ENCODE measurements at places on chromosomes 1 and 21.

- DNase-seq, result no peak
Measured at GRCh38 chr1:207172321-207172720, 68.3 kb downstream of the C4BPA start.

DNA sequence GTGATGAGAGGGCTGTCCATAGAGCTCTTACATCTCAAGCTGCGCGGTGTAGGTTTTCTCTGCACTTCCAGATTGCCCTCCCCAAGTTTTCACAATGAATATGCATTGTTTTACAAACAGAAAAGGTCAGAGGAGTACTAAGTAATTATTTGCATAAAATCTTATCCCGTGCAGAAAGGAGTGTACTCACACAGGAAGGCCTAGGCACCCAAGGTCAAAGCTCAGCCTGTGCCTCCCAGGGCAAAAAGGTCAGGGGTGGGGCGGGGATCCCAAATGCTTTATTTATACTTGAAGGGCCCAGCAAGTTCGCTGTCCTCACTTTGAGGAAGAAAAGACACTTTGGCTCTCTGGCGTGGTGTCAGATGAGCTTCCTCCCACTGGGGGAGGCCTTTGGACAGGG lies 10.3 kb upstream of the KCNE1 start:
- no peak for DNase-seq

- DNase-seq, result no peak
Measured at GRCh38 chr1:216961516-216961915, 238.3 kb upstream of the ESRRG start.

DNA sequence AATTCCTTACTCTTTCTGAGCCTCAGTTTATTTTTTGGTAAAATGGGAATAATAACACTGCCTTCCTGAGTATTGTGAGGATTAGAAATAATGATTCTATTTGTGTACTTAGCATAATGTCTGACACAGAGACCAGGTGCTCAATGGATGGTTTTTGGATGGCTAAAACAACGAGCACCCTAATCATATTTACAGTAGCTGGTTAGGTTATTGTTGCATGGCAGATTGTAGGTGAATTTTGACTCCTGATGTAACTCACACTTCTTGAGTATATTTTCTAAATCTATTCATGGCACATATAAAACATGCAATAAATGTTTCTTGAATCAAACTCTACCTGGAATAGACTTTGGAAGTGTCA lies 11.9 kb upstream of the DUSP10 start:
- no peak for DNase-seq

- peak; percentile 87 for DNase-seq
Measured at GRCh38 chr21:33924079-33924765, 8.6 kb upstream of the ATP5PO start.

GRCh38 chr1:111982428-111982827 lies 7.0 kb downstream of the KCND3 start:
- no peak for DNase-seq

GRCh38 chr1:224957696-224958095 lies 28.2 kb downstream of the DNAH14 start:
- DNase-seq, result no peak

DNA sequence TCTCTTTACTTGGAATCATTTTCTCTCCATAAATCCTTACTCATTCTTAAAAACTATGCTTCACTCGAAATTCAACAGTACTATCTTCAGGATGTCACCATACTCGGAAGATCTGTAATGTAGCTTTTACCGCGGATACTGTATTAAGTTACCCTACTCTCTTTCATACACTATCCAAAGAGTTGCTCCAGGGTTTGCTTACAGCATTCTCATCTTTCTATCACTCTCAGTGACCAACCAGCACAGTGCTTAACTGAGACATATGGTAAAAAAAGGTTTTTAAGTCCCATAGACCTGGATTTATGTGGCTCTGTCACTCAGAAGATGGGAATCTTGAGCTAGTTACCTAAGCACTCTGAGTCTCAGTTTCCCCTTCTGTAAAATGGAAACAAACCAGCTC lies 15.8 kb downstream of the GTF2B start:
- DNase-seq, result no peak

GRCh38 chr21:45336870-45337269 lies 49.2 kb upstream of the POFUT2 start:
- DNase-seq, result no peak

DNA sequence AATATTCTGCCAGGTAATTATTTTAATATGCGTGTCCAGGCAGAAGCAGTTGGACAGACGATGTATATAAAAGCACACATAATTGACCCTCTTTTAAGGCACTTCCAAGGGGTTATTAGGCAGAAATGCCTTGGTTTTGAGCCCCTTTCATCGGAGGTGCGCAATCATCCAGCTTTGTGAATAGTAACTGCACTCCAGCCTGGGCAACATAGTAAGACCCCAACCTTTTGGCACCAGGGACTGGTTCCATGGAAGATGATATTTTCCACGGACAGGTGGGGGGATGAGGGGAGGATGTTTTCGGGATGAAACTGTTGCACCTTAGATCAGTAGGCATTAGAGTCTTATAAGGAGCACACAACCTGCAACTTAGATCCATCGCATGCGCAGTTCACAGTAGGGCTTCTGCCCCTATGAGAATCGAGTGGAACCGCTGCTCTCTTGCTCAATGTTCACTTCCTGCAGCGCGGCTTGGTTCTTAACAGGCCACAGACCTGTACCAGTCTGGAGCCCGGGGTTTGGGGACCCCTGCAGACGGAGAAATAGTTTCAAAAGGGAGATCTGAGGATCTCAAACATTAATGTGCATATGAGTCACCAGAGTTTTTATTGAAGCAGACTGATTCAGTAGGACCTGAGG lies 1.8 kb upstream of the MCOLN2 start:
- DNase-seq, result peak; percentile 65

GRCh38 chr1:7334475-7335035 lies 436.5 kb upstream of the VAMP3 start:
- DNase-seq, result no peak

DNA sequence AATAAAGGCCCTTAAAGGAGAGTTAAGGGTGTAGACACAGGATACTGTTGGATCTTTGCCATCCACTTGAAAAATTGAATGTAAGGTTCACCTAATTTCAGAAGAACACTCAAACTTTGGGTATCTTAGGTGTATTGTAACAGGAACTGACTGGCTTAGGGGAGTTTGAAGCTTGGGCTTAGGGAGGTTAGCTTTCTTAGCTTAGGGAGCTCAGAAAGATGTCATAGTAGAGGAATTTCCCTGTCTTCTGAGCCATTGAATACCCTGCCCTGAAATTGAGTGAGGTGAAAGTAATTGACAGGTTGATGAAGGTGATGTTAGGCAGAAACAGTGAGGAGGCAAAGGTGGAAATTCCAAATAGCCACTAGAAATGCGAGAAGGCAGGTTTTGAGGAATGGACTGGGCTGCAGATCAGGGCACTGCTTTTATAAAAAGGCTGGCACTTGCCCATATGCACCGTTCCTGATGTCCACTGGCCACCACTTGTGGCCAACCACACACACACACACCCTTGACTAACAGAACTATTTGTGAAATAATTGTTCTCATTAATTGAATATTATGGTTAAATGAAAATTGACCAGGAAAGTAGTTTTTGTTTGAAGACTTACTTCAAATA lies 16.5 kb downstream of the BACH1 start:
- DNase-seq, result no peak

- DNase-seq, result no peak
Measured at GRCh38 chr1:244705261-244706234, 52.6 kb downstream of the DESI2 start.

DNA sequence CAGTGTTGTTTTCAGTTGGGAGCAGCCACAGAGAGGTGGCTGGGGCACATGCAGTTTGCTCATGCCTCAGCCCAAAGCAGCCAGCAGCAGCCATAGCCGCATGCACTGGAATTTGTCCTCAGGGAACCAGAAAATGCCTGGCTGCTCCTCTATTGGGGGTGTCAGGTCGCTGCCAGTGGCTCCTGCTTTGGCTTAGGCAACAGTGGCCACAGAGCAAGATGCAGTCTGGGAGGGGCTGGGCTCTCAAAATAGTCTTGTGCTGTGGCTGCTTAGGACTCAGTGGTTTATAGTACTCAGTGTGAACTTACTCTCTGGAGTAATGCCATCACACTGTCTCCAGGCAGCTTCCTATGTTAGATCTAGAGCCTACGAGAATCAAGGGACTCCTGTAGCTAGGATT lies 25.0 kb downstream of the CD55 start:
- no peak for DNase-seq

DNA sequence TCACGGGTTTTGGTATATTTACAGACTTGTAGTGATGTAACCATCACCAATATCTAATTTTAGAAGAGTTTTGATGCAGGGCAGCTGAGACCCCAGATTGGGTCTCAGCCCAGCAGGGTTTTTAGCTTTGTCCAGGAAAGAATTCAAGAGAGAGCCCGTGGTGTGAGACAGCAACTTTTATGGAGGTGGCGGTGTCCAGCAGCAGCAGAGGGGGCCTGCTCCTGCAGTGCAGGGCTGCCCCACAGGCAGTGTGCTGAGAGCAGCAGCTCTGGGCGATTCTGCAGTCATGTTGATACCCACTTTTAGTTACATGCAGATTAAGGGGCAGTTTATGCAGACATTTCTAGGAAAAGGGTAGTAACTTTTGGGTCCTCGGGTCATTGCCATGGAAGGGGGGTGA lies 1.8 kb upstream of the EPHX1 start:
- DNase-seq, result no peak

GRCh38 chr1:152029144-152029928 lies 7.5 kb downstream of the S100A11 start:
- peak; percentile 43 for DNase-seq

GRCh38 chr1:246329900-246330299 lies 177.2 kb downstream of the SMYD3 start:
- peak; percentile 59 for DNase-seq

- DNase-seq, result peak; percentile 31
Measured at GRCh38 chr1:60874718-60875117, 207.6 kb upstream of the NFIA start.

DNA sequence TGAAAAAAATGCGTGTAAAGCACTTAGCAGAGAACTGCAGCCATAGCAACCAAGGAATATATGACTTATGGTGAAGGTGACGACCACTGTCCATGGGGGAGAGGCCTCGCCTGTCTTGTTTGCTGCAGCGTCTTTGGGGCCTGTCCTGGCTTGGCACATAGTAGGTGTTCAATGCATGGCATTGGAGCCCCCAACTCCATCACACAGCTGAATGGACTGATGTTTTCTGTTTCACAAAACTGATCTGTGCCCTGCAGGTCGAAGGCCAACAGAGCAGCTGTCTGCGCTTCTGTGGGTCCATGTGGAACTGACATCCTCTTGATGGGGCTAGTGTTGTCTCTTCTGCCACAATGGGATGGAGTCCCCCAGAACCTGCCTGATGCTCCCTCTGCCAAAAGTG lies 296.0 kb downstream of the PTPRU start:
- no peak for DNase-seq

GRCh38 chr1:58576727-58577653 lies at the start of gene TACSTD2:
TACSTD2 (minus strand) TSS chr1:58577252; CDS start chr1:58577156, 96 bp downstream.
- DNase-seq, result no peak

- no peak for DNase-seq
Measured at GRCh38 chr1:203207751-203208150, 21.2 kb upstream of the CHI3L1 start.

DNA sequence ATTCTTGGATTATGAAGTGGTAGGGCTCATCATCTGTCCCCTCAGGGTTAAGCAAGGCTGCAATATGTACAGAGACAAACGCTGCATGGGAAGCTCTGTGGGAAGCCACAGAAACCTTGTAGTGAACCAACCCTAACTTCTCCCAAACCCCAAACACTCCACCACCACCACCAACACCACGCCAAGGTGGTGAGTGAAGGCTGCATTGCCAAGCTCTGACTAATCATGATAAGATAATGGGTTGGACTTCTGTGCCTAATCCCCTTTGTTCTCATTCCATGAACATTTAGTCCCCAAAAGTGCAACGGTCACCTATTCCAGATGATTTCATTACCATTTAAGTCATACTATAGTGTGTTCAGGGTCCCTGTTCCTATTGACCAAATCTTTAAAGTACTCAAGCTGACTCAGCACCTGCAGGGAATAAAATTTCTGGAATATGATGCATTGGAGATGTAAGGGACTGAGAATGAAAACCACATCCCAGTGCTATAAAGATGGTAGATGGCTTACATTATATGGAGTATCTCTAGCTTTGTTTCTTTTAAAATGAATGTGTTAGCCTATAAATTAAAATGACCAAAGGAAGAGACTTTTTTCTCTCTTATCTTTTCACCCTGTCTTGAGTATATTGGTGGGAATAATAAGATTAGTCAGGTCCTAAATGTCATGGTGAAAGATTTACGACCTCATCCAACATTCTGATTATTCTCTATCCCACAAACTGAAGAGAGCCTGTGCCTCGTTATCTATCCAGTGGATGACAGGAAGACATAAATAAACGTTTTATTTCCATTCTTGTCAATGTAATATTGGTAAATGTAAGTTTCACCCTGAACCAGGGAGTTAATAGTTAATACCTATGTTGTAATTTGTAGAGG lies 22.6 kb upstream of the PLD5 start:
- no peak for DNase-seq

DNA sequence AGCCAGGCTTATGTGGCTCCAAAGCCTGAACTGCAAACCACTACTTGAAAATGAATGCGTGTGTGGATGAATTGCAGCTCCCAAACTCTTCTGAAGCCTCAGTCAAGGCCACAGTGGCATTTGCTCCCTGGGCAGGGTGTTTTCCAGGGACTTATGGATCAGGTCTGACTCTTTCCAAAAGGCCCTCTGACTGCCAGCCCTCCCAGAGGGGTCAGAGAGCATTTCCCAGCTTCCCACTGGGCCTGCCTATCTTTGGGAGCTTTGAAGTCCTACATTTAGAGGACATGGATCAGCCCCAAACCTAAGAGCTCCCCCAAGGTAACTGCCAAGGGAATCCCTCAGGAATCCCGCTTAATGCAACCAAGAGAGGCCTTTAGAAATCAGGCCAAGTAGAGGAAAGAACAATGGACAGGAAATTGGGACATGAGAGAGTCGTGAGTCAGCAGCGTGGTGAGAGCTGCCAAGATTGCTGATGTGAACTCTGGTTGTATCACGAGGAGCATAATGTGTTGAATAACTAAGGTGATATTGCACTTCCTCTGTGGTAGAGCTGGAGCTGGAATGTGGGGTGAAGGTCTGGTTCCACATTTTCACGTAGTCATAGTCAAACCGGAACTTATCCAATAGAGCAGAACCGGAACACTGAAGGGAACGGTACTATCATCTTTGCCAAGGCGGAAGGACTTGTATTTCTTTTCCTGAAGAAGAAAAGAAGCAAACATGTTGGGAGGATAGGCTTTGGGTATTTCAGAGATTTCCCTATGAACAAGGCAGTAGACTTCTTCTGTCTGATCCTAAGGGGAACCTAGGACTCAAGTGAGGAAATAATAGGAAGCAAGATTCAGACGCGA lies 99.4 kb upstream of the JUN start:
- no peak for DNase-seq

All from stimulated activated CD4-positive, alpha-beta T cell treated with anti-CD3 and anti-CD28 coated beads, Interleukin-1b, Interleukin-23, amount 100 ng/mL, for 48 hours (primary cell).